Hematopoietic multipotent progenitor cell treated with erythropoietin and hydrocortisone succinate and interleukin-3 and kit ligand, for 6 days (in vitro differentiated cells): ENCODE measurements at places on chromosomes 3 and 15.
A peak's percentile ranks its signal among the peaks of the same experiment; 100 is the strongest.

DNA sequence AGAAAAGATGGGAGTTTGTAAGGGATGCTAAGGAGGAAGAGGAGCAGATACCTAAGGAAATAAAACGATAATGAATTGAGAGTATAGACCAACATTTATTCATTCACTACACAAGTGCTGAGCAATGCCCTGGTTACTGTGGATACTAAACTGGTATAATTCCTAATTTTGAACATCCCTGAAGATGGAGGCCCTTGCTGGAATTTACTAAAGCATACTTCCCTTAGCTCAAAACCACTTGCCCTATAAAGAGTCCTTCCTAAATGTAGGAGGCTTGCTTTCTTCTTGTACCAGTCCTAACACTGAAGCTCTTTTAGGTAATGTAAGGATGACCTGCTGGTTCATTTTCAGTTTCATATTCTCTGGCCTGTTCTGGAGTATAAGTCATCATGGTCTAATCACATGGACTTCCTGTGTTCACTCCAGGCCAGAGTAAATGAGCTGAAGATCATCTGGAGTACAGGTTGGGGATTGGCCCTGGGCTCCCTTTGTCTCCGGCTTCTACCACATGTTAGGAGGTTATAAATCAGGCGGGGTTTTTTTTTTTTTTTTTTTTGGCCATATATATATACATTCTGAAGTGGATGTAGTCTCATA lies 40.1 kb upstream of the MTMR10 start:
- DNase-seq, result no peak

DNA sequence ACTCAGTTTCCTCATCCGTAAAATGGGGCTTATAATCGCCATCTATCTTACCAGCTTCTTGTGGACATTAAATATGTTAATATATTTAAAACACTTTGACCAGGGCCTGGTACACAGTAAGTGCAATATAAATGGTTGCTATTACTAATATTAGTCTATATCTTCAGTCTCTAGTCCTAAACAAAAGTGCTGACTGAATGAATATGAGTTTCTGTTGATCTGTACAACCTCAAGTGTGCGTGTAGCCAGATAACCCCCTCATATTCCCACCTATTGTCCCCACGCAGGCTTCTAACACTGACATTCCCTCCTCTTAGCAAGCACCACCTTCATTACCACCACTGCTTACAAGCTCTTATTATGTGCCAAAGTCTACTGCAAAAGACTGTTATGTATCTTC lies 27.6 kb upstream of the LMCD1 start:
- DNase-seq, result no peak

GRCh38 chr3:155805204-155805801 lies 775 bp downstream of the C3orf33 start:
- peak; percentile 72 for DNase-seq

DNA sequence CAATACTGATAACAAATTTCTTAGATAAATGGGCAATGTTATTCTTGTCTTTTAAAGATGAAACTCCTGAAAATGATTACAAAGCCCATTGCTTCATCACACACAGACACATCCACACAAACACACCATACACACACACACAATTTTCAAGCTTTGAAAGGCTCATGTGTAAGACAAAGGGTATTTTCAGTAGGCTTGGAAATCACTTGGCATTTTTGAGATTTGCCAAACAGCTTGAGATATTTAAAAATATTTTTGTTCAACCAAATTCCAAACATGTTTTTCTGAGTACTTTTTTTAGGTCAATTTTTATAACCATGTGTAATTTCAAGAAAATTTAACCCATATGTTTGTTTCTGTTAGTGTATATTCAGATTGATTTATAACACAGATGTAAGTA lies 283.7 kb downstream of the ROBO2 start:
- DNase-seq, result no peak

GRCh38 chr15:64864068-64864467 lies 22.4 kb downstream of the PLEKHO2 start:
- no peak for DNase-seq

DNA sequence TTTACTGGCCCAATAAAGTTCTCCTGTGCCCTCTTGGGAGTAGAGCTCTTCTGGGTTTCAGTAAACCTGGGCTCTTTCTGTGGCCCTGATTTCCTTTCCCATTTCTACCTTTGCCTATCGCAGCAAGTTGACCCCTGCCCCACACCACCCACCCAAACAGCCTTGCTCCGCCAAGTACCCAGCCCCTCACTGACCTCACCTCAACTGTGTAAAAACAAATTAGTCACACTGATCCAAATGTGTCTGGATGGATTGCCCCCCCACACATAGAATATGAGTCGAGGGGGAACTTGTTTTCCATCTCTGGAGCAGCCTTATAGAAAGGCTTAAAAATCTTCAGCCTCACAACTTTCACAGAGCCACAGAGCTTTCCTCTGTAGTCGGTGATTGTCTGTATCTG lies 28.6 kb upstream of the VEPH1 start:
- DNase-seq, result no peak

DNA sequence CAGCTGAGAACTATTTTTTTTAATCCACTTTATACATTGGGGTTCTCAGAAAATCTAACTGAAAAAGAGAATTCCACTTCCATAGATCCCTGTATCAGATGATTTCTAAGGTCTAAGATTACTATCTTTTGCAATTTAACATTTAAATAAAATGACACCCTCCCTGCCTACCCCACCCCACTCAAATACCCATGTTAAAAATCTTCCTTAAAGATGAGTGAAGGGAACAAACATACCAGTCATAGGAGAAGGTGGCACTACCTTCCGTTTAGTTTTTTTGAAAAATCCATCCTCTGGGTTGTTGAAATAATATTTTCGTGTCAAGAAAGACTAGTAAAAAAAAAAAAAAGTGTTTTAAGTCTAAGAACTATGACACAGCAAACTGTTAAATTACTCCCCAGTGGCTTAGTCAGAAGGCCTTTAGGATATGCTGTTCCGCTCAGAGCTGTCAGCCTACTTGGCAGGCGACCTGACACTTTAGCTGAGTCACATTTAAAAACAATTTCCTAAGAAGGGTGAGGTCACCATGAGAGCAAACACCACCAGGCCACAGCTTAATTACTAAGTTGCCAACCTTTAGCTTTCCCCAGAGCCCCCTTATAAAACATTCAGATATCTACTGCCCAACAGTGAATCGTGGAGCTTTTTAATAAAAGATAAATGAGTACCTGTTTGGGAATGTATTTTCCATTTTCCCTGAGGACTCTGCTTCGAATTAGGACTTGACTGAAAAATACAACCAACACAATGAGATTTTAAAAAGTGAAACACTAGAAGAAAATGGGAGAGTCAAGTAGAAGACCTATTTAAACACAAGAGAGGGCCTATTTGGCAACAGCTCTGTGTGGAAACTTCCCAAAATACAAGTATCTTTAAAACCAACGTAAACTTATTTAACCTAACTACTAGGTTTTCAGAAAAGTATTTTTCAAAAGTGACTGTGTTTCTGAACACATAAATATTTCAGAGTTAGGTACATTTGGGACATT lies 9.6 kb downstream of the EMC3 start:
- DNase-seq, result peak; percentile 98
